HFFc6 (cell line): ENCODE measurements at places on chromosomes 12 and 14.

- DNase-seq = no peak
Measured at GRCh38 chr12:110079477-110080400, 31.4 kb upstream of the C12orf76 start.

- no peak for DNase-seq
Measured at GRCh38 chr14:22177870-22178269, 411.2 kb downstream of the DAD1 start.

GRCh38 chr12:110858848-110859247 is 12.1 kb downstream of the CCDC63 start:
- no peak for DNase-seq

GRCh38 chr12:12845794-12846243 is 32.7 kb downstream of the DDX47 start:
- DNase-seq = no peak

GRCh38 chr14:85883966-85884365 is 354.0 kb downstream of the FLRT2 start:
- no peak for DNase-seq

DNA sequence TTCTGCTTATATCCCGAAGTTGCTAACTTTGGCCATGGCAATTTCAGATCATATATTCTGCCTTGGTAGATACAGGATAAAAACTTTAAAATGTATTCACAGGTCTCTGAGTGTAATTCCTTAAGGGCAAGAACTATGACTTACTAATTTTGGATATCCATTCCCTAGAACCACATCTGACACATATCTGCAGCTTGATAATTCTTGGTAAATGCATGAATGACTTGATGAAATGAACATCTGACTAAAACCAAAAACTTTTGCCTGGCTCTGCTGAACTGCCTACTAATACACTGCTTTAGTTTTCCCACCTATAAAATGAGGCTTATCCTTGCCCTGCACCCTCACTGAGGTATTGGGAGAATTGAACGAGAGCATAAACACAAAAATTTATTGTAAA is 32.2 kb downstream of the SLC25A21 start:
- no peak for DNase-seq

DNA sequence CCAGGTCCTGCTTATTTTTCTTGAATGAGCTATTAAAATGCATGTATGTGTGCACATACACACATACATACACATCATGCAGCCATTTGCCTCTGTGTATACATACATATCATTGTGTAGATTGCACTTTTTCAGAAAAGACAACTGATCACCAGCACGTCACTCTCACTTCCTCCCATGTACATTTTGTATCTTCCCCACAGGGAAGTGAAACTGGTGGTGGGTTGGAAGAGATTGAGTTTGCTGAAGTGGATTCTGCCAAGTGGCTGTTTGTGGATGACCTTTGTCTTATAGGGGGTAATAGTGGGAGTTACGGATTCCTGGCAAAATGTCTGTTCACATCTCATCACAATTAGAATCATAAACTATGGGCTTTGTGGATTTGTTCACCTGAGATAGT is 448.6 kb downstream of the RAD51B start:
- DNase-seq = no peak
